NCI-H1694 treated with DMSO at 0.1 percent for 48 hours (cell line): ENCODE measurements at places on chromosomes 3 and 15.

GRCh38 chr3:126679831-126680666 lies 24.0 kb upstream of the CHCHD6 start:
- no peak for DNase-seq

DNA sequence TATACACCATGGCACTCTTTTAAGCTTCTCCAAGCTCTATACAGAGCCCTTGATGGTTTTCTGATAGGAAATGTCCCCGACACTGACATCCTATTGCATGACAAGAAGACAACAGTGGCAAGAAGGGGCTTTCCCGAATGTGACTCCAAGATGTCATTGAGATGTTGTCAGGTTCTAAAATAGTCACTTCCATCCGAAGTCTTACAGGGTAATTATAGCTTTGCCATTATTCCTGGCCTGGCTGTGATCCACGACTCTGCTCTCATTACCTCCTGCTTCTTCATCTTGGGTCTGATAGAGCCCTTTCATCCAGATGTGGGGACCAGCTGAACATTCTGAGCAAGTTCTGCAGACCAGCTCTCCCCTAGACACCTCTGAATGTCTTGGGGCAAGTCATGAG lies 40.6 kb upstream of the ADAMTS9 start:
- DNase-seq, result no peak

DNA sequence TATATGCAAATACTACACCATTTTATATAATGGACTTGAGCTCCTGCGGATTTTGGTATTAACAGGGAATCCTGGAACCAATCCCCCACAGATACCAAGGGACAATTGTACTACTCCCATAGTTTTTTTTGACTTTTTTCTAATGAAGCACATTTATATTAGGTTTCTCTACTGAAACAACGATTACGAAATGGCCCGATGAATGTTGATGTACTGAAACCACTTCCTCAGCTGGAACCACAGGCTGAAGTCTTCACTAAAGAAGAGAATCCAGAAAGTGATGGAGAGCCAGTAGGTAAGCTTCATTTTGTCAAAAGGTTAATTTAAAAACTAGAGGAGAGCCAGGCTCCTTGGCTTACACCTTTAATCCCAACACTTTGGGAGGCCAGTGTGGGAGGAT lies 121.5 kb upstream of the LRRFIP2 start:
- DNase-seq, result no peak

DNA sequence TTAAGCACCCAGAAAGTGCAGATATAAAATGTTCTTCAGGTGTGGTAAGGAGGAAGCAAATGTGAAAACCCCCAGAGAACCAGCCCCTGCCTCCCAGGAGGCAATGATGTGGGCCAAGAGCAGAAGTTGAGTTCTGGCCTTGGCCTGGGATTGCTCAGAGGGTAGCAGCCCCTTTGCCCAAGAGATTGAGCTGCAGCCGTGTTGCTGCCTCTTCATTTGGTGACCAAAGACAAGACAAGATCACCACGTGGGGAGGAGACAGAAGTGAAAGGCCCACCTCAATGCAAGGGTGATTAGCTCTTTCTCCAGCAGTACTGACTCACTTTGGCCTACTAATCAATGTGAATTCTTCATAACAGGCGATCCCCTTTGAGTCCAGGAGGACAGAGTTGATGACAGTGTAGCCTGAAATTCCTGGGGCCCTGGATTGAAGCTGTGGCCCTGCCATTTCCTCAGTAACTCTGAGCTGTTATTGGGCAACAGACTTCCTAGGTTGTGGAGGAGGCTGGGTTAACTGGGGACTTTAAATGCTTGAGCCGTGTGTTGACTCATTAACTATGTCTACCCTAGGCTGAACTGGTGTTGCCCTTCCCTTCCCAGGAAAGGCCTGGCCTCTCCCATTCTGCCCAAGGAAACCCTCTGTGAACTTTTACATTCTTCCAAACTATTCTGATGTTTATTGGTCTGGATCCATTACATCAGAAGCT lies 86.5 kb downstream of the ST6GAL1 start:
- no peak for DNase-seq

GRCh38 chr15:37576952-37577351 lies 357.5 kb upstream of the TMCO5A start:
- no peak for DNase-seq

DNA sequence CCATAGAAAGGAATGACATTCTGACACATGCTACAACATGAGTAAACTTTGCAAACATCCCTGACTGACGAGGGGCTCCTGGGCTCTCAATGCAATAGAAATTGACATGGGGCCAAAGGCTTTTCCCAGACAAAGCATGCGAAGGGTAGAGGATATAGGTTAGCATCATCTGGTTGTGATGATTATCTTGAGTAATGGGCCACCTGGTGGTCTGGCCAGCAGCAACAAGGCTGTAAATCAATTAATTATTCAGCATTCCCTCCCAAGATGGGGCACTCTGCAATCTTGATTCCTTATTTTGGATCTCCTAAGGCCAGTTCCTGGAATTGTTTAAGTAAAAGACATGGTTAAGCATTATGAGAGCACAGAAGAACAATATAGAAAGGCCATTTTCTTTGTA lies 99.2 kb downstream of the AGBL1 start:
- no peak for DNase-seq

DNA sequence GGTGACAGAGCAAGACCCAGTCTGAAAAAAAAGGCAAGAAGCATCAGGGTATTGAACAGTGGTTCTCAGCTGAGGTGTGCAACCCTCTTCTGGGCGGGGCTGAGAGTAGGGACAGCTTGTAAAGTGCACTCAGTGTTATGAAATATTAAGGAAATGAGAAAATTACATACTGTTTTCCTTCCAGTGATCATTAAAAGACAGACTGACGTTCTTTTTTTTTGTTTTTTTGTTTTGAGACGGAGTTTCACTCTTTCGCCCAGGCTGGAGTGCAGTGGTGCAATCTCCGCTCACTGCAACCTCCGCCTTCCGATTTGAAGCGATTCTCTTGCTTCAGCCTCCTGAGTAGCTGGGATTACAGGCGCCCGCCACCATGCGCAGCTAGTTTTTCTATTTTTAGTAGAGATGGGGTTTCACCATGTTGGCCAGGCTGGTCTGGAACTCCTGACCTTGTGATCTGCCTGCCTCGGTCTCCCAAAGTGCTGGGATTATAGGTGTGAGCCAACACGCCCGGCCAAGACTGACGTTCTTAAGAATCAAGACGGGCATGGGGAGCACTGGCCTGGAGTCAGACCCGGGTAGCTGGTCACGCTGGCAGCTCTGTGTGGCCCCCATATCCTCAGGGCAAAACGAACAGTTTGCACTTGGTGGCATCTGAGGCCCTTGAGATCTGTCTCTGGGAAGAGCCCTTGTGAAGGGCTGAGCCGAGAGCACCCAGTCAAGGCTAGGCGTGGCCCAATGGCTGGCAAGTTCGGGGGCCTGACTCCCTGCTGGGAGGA lies 11.4 kb downstream of the MAN2A2 start:
- no peak for DNase-seq

DNA sequence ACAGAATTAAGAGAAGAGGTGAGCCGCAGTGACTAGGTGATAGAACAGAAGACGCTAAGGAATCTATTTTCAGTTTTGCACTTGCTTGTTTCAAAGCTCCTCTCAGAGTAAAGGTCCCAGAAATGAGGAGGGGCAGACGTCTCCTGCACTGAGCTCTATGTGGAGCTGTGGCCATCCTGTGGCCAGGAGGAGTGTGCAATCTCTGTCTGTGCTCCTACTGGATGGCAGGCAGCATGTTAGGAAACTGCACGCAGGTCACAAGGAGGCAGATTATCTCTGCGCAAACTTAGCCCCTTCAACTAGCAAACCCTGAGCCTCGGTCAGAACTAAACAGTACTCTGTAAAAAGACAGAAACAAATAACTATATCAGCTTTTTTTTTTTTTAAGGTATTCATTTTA lies 31.1 kb upstream of the PPIB start:
- no peak for DNase-seq

DNA sequence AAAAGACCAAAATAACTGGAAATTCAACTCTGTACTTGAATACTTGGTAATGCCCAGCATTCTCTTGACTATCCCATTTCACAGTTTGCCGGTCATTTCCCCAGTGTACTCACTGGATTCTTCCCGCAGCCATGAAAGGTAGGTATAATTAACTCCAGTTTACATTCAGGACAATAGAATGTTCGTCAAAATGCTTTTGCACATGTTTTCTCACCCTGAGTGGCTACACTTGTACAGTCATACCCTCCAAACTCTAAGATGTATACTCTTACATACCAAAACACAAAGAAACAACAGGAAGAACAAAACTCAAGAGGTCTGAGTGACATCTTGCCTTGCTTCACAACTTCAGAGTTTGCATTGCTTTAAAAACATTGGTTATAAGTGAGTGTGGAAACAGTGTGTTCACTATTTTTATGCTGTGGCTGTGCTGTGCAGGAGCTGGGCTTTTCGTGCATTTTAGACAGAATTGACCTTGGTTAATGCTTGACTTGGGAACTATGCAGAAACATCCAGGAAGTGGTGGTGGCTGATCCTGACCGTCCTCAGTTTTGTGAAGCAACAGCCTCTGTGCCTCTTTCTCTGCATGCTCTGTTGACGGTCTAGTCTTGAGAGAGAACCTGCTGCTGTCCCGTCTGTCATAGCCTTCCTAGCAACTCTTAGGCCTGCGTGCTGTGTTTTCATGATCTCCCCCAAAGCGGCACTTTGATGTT lies 90.5 kb downstream of the IGF1R start:
- DNase-seq, result no peak

- no peak for DNase-seq
These were observed 44.4 kb upstream of the FAN1 start for GRCh38 chr15:30859091-30859874.

DNA sequence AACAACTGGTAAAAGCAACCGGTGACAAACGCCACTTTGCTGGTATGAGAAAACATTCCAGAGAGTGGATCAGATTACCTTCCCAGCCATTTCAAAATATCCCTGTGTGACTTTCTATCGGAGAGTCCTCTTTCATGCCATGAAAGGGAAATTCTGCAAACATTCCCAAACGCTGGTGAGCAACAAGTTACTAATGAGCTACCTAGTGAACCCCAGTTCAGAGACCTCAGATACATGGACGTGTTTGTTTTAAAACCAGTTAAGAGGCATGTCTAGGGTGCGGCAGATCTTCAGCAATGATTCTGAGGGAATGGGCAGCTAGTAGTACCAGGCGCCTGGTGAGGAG lies 418.2 kb upstream of the NR2F2 start:
- no peak for DNase-seq

DNA sequence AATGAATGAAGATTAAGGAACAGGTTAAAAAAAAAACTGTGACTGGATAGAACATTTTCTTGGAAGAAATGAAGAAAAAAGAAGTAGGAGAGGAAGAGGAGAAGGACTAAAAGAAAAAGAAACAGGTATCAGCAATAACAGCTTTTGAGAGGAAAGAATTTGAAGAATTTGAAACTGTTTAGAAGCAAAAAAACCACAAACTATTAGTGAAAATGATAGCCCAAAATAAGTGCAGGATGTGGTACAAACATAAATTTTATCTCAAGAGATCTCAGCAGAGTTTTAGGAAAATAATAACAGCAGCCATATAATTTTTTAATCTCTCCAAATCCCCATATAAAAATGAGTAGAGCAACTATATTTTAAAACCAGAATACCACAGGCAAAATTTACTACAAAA lies 8.8 kb upstream of the A4GNT start:
- DNase-seq, result no peak

DNA sequence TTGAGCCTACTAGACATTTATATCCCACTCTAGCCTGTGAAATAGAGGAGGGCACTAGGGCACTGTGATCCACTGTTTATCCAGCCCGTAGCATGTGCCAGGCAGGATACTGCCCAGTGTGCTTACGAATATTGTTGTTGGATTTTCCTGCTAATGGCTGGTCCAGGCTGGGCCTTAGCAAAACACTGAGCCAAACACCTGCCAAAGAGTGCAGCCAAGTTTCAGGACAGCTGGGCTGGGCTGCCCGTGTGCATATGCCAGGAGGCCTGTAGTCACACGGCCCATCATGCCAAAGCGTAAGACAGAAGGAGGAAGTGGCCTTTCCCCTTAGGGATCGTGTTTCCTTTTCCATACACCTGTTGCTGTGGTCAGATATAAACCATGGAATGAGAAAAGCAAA lies 54.5 kb upstream of the ABHD10 start:
- no peak for DNase-seq

DNA sequence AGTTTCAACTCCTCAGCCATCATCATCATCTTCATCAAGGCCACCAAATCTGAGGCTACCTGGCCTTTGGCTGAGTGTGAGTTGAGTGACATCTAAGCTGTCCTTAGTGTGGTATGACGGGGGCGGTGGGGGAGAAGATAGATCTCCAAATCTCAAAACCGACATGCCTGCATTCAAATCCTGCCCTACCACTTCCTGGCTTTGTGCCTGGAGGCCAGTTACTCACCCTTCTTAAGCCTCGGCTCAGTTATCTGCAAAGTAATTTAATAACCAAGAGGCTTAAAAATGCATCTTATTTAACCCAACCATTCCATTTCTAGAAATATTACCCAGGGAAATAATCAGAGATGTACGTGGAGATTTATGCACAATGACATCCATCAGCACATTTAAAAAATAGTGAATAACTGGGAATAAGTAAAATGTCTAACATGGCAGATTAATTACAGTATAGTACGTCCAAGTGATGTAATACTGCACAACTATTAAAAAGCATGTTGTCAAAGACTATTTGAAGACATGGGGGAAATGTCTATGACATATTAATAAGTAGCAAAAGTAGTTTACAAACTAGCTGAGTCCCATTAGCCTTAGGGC lies 167.4 kb downstream of the NTRK3 start:
- no peak for DNase-seq

DNA sequence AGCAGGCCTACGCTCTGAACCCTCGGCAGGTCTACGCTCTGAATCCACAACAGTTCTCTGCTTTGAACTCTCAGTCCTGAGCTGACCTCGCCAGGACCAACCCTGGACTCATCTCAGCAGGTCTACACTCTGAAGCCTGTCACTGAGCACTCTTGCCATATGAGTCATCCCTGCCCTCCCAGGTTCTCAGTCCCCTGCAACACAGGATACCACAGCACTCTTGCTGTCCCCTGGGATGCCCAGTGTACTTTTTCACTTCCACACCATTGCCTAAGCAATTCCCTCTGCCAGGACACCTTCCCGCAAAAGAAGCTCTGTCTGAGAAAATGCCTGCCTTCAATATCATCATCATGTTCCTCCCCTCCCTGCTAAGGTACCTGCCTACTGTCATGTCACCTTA lies 42.0 kb downstream of the NUP210 start:
- DNase-seq, result no peak

- no peak for DNase-seq
These were observed 187.0 kb downstream of the CDIN1 start for GRCh38 chr15:36766449-36766848.

- DNase-seq, result no peak
These were observed 239.1 kb downstream of the LRRN1 start for GRCh38 chr3:4038351-4038750.

- no peak for DNase-seq
These were observed 125.5 kb downstream of the DGKG start for GRCh38 chr3:186236357-186237020.
